Foreskin keratinocyte (primary cell): ENCODE measurements at places on chromosomes 4 and X. TPM values are rescaled to one million over a fixed set of nuclear protein-coding genes. Genes with fewer than 3 reads are reported as not detected.

SPANXB1 gene
- not detected in 2 replicates for total RNA-seq

BTC gene
- 0.27 and 0.46 TPM in 2 replicates for total RNA-seq

DCAF8L2 gene
- not detected in 2 replicates for total RNA-seq

- peak; percentile 3 for DNase-seq
Measured at GRCh38 chr4:148749403-148749802, 307.2 kb upstream of the NR3C2 start.

GRCh38 chr4:92182736-92183407 is 120.9 kb upstream of the GRID2 start:
- no peak for DNase-seq

GRCh38 chr4:76562161-76562560 is 127.1 kb downstream of the SHROOM3 start:
- DNase-seq: no peak

DNA sequence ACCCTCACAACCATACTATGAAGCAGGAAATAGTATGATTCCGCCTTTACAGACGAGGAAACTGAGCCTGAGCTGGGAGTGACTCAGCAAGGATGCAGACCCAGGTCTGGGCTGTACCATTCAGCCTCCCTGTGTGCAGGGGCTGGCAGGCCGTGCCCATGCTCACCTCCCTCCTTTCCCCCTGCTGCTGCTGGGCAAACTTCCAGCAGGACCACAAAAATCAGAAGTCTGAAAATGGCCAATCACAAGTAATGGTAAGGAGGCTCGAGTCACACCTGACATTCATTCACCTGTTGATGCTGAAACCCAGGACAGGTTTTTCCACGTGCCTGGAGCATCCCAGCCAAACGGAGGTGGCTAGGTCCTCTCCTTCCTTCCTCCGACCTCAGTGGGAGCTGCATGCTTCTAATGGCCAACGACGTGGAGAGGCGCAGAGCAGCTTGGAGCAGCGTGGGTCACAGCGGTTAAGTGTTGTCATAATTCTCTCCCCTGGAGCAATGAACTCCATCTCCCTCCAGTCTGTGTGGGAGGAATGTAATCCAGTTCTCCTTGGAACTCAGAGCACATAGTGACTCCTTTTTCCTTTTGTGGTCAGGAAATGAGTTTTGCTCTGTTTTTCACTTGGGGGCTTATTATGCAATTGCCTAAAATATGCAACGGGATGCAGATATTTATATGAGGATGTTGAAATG is 371.7 kb downstream of the BCOR start:
- no peak for DNase-seq

GRCh38 chr4:8176547-8177399 is 18.2 kb upstream of the ABLIM2 start:
- no peak for DNase-seq

CCDC120 gene
- 5.9 and 8.0 TPM in 2 replicates for total RNA-seq

GRCh38 chr4:101643186-101643837 is 147.2 kb upstream of the BANK1 start:
- DNase-seq: peak; percentile 87

DNA sequence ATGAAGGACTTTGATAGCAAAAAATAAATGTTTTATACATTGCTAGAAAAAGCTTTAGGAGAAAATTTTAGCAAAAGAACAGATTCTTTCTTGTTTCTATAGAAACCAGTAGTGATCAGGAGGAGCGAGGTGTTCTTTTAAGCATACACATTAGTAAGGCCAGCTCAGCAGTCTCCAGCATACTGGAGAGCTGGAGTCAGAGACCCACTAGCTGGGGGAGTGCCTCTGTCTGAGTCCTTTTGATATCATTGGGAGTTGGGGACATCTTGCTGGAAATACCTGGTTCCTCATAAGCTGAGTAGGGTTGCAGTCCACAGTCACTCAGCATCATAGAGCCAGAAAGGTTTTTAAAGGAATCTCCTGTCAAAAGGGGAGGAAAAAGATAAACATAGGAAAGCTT is 67.4 kb downstream of the AFF2 start:
- no peak for DNase-seq

MCF2 gene
- total RNA-seq: 0.21 and 0.31 TPM in 2 replicates

TAF7L gene
- total RNA-seq: 0.03 TPM in 1 of 2 replicates, not detected in the other
